ENCODE measurements at places on chromosomes 1 and 21. TPM values are rescaled to one million over a fixed set of nuclear protein-coding genes. Genes with fewer than 3 reads are reported as not detected.
A peak's percentile ranks its signal among the peaks of the same experiment; 100 is the strongest.

- H3K36me3 ChIP-seq: no peaks in the 10 kb centered on the region
- H3K4me1 ChIP-seq: no peaks in the 10 kb centered on the region
- no peak overlapping the region for H3K4me3 ChIP-seq
- DNase-seq: no peak
- no peak overlapping the region for H3K27ac ChIP-seq
Measured at GRCh38 chr1:68961143-68961542, 464.3 kb upstream of the DEPDC1 start.

- no peak for DNase-seq
- no peak overlapping the region for H3K4me3 ChIP-seq
- no peak overlapping the region for H3K27ac ChIP-seq
- no peaks in the 10 kb centered on the region for H3K36me3 ChIP-seq
Measured at GRCh38 chr1:115466433-115466832, 128.4 kb upstream of the NGF start.

The KRTAP21-2 gene
- not detected for polyA plus RNA-seq

The CFHR1 gene
- polyA plus RNA-seq: 0.09 TPM

GRCh38 chr1:107950464-107950863, 14.5 kb downstream of the VAV3 start:
- H3K4me1 ChIP-seq: peaks cover 34% of the 10 kb centered on the region
- peak overlapping the region; percentile 57 for H3K27ac ChIP-seq
- no peaks in the 10 kb centered on the region for H3K36me3 ChIP-seq
- no peak for DNase-seq

The MRPS15 gene
- 80.7 TPM for polyA plus RNA-seq

The PRR9 gene
- 3.1 TPM for polyA plus RNA-seq

- H3K4me3 ChIP-seq: no peak overlapping the region
- peaks cover 4% of the 10 kb centered on the region for H3K4me1 ChIP-seq
- no peaks in the 10 kb centered on the region for H3K36me3 ChIP-seq
- DNase-seq: no peak
- peaks cover 20% of the 10 kb centered on the region for H3K27me3 ChIP-seq
Measured at GRCh38 chr1:32742956-32743355, 40.4 kb upstream of the SYNC start.

DNA sequence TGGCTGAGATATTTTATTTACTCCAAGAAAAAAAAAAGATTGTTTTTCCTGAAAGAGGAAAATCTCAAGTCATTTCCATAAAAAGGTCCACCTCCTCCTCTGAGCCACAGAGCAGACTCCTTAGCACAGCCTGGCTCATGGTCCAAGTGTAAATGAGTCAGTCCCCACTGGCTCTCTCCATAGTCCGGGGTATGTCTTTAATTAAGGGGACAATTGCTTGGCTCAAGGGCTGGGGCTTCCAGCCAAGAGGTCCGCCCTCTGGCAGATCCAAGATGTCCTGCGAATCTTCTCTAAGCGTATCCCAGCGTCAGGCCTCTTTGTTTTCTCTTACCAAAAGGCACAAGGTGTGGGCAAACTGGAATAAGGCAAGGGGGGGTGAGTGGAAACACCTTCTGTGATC, 33.3 kb downstream of the FOXD2 start:
- H3K4me3 ChIP-seq: no peak overlapping the region
- H3K36me3 ChIP-seq: no peaks in the 10 kb centered on the region
- no peak overlapping the region for H3K27ac ChIP-seq
- peaks cover 14% of the 10 kb centered on the region for H3K27me3 ChIP-seq
- H3K4me1 ChIP-seq: no peaks in the 10 kb centered on the region
- no peak for DNase-seq

The CCDC27 gene
- polyA plus RNA-seq: 0.02 TPM

- H3K36me3 ChIP-seq: peaks cover 25% of the 10 kb centered on the region
- H3K4me1 ChIP-seq: peaks cover 28% of the 10 kb centered on the region
- no peak overlapping the region for H3K27ac ChIP-seq
- H3K27me3 ChIP-seq: no peaks in the 10 kb centered on the region
- DNase-seq: no peak
Measured at GRCh38 chr1:32220746-32221580, 1.2 kb downstream of the TMEM234 start.

DNA sequence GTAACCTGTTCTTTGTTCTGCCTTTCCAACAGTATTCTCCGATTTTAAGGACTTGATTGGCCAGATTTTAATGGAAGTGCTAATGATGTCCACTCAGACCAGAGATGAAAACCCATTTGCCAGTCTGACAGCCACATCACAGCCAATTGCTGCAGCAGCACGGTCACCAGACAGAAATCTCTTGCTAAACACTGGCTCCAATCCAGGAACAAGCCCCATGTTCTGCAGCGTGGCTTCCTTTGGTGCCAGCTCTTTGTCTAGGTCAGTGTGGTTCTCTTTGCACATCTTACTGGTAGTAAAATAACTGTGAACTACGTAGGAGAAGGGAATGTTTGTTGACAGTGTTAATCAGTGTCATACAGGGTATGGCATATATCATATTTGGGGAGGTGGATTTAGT, 72.7 kb downstream of the UBE4B start:
- H3K4me3 ChIP-seq: no peak overlapping the region
- H3K27ac ChIP-seq: no peak overlapping the region
- H3K36me3 ChIP-seq: peaks cover 51% of the 10 kb centered on the region
- no peak for DNase-seq

The ANGPTL3 gene
- polyA plus RNA-seq: 0.02 TPM

- no peak for DNase-seq
- H3K4me1 ChIP-seq: peaks cover 5% of the 10 kb centered on the region
- H3K27ac ChIP-seq: peak overlapping the region; percentile 42
Measured at GRCh38 chr21:33261635-33262034, 4.5 kb upstream of the IL10RB start.

GRCh38 chr21:44071359-44072104, 35.7 kb upstream of the PWP2 start:
- no peak overlapping the region for H3K4me3 ChIP-seq
- peaks cover 60% of the 10 kb centered on the region for H3K36me3 ChIP-seq
- no peaks in the 10 kb centered on the region for H3K4me1 ChIP-seq
- no peak for DNase-seq

The AMPD1 gene
- 0.27 TPM for polyA plus RNA-seq

The KIAA0040 gene
- 12.7 TPM for polyA plus RNA-seq

- no peaks in the 10 kb centered on the region for H3K4me1 ChIP-seq
- no peaks in the 10 kb centered on the region for H3K27me3 ChIP-seq
- H3K27ac ChIP-seq: no peak overlapping the region
- H3K4me3 ChIP-seq: no peak overlapping the region
- H3K36me3 ChIP-seq: no peaks in the 10 kb centered on the region
Measured at GRCh38 chr21:27498025-27498424, 531.1 kb upstream of the ADAMTS5 start.

GRCh38 chr1:162276493-162276892, 100.2 kb downstream of the SPATA46 start:
- DNase-seq: no peak
- no peaks in the 10 kb centered on the region for H3K27me3 ChIP-seq
- H3K27ac ChIP-seq: no peak overlapping the region

- H3K27ac ChIP-seq: peak overlapping the region; percentile 93
- peaks cover 30% of the 10 kb centered on the region for H3K4me1 ChIP-seq
- no peak for DNase-seq
- H3K36me3 ChIP-seq: no peaks in the 10 kb centered on the region
Measured at GRCh38 chr1:8423269-8423691, 105.4 kb downstream of the SLC45A1 start.

- no peak for DNase-seq
- no peak overlapping the region for H3K4me3 ChIP-seq
- H3K4me1 ChIP-seq: peaks cover 4% of the 10 kb centered on the region
Measured at GRCh38 chr21:42439284-42440186, 35.8 kb downstream of the UBASH3A start.

The CFAP74 gene
- polyA plus RNA-seq: 0.16 TPM

- no peak overlapping the region for H3K27ac ChIP-seq
- H3K27me3 ChIP-seq: no peaks in the 10 kb centered on the region
- peaks cover 3% of the 10 kb centered on the region for H3K36me3 ChIP-seq
- peaks cover under 1% of the 10 kb centered on the region for H3K4me1 ChIP-seq
Measured at GRCh38 chr1:45678489-45678888, 7.8 kb downstream of the GPBP1L1 start.

GRCh38 chr1:228308628-228309325, 97.9 kb downstream of the TRIM11 start:
- H3K27me3 ChIP-seq: no peaks in the 10 kb centered on the region
- no peak overlapping the region for H3K27ac ChIP-seq

DNA sequence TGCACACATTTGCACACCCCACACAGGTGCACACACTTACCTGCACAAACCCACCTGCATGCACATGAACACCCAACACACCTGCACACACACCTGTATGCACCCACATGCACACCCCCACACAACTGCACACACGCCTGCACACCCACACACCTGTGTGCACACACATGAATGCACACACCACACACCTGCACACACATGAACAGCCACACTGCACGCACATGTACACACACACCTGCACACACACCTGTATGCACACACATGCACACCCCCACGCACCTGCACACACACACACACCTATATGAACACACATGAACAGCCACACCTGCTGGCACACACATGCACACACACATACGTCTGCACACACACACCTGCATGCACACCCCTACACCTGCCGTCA, 17.9 kb upstream of the TTC34 start:
- H3K27ac ChIP-seq: no peak overlapping the region
- H3K27me3 ChIP-seq: no peaks in the 10 kb centered on the region
- no peaks in the 10 kb centered on the region for H3K36me3 ChIP-seq
- H3K4me1 ChIP-seq: no peaks in the 10 kb centered on the region
- no peak overlapping the region for H3K4me3 ChIP-seq

DNA sequence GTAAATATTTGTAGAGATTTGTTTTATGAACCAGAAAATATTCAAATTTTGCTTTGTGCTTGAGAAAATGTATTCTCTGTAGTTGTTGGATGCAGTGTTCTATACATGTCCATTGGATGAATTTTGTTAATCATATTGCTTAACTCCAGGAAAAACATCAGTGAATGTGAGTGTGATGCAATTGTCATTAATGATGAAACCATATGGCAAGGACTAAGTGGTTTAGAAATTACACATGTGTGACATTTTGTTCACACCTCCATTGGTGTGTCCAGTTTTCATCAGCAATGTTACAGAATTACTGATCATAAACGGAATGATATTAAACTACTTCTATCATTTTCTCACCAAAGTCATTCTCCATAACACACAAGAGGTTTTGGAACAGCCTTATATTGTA, 151.8 kb upstream of the ST6GALNAC5 start:
- H3K27ac ChIP-seq: no peak overlapping the region
- H3K4me1 ChIP-seq: no peaks in the 10 kb centered on the region
- H3K27me3 ChIP-seq: no peaks in the 10 kb centered on the region
- no peak for DNase-seq

DNA sequence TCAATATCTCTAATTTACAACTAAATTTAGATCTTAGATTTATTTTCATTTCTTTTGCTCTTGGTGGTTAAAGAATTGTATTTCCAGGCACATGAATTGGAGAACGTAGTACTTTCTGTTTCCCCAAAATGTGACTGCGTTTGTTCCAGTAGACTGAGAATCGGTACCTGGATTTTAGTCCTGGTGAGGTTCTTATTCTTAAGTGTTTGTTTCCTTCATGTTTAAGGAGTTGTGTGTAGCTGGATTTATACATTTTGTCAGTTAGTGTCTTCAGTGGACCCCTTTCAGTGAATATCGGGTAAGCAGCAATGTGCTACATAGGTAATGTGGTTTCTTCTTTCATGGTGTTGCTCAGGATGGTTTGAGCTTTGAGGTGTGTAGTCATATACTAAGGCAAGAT, 6.8 kb downstream of the MIER1 start:
- H3K27ac ChIP-seq: peak overlapping the region; percentile 89
- H3K4me3 ChIP-seq: peak overlapping the region; percentile 81
- DNase-seq: no peak
- H3K27me3 ChIP-seq: no peaks in the 10 kb centered on the region
- H3K4me1 ChIP-seq: peaks cover 5% of the 10 kb centered on the region

DNA sequence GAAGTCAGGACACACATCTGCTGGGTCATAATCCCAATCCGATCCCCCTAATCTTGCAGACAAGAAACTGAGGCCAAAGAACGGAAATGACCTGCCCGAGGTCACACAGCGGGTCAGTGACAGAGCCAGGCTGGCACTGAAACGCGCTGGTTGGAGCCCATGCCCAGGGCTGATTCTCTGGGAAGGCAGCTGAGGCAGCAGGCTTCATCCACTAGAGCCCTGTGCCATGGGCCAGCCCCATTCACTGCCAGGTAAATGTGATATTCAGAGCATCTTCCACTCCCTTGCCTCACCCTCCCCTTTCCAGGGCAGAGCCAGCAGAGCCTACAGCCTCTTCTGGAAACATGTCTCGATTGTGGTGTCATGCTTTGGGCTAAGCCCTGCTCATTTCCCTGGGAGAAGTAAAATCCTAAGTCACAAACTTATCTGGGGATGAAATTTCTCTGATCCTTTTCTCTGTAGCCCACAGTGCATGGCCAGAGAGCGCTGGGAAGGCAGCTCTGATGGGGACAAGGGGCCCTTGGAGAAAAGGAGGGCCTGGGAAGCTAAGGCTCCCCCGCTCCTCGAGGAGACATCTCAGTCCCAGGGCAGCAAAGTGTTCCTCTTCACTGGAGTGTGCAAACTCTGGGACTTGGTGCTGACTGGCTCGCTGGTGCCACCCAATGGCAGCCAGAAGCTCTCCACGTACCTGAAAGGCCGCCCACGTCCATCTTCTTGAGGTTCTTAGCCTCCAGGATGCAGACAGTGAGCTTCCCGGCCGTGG, 110.4 kb downstream of the SYT2 start:
- H3K4me3 ChIP-seq: no peak overlapping the region
- H3K27me3 ChIP-seq: peaks cover 5% of the 10 kb centered on the region
- no peak overlapping the region for H3K27ac ChIP-seq
- H3K4me1 ChIP-seq: no peaks in the 10 kb centered on the region
- H3K36me3 ChIP-seq: no peaks in the 10 kb centered on the region

- no peaks in the 10 kb centered on the region for H3K27me3 ChIP-seq
- DNase-seq: no peak
- peaks cover 18% of the 10 kb centered on the region for H3K4me1 ChIP-seq
- H3K4me3 ChIP-seq: no peak overlapping the region
- peak overlapping the region; percentile 81 for H3K27ac ChIP-seq
Measured at GRCh38 chr1:108645564-108646184, 15.2 kb downstream of the HENMT1 start.
